ENCODE measurements at places on chromosomes 12 and 14.
A peak's percentile ranks its signal among the peaks of the same experiment; 100 is the strongest.

- DNase-seq: no peak
Observed at GRCh38 chr14:34222867-34223266, 239.2 kb downstream of the SPTSSA start.

GRCh38 chr14:73753887-73754795 lies 40.0 kb upstream of the PNMA1 start:
- DNase-seq: no peak

- DNase-seq: no peak
Observed at GRCh38 chr12:76781321-76781720, 17.4 kb downstream of the ZDHHC17 start.

GRCh38 chr14:38867561-38868150 lies 235.4 kb downstream of the SEC23A start:
- peak; percentile 7 for DNase-seq

DNA sequence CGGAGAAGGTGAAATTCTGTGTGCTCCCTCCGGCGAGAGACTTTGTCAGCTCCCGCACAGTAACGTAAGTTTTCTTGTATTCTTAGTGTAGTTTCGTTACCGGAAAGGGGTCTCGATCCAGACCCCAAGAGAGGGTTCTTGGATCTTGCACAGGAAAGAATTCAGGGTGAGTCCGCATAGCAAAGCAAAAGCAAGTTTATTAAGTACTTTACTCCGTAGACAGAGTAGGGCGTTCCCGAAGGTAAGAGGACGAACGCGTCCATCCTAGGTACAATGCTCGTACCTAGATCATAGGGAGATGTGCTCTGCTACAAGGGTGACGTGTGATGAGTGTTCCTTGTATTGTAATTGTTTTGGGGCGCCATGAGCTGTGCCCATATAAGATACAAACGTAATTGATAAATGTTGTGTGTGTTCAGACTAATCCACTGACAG lies 293 bp downstream of the IFI27L1 start:
- DNase-seq: no peak

DNA sequence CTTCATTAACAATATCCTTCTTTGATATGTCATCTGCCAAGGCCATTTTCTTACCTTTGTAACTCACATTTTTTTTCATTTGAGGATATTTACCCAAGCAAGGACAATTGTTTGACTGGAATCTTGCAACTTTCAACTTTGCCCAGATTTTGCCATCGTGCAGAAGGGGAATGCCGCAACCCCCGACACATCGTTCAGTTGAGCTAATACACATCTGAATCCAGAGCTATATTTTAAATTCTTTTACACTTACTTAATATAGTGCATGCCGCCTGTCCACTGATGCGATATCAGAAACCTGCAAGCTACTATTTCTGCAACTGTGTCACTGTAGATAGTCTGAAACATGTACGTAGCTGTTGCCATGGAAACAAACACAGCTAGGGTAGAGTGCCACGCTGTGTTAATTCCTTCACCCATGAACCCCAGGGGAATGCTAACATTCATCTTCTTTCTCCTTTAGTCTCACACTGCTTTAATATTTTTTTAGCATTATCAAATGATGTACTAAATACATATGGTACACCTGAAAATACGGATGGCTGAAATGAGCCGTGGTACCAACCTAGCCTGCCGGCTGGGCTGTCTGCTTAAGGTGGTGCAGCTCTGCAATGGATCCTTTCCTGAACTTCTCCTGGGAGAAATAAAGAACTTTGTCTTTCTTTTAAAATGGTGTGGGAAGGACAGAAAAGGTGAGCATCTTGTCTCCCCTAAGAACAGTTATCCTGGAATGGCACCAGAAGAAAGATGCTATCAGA lies 77.0 kb upstream of the FOXN3 start:
- no peak for DNase-seq

DNA sequence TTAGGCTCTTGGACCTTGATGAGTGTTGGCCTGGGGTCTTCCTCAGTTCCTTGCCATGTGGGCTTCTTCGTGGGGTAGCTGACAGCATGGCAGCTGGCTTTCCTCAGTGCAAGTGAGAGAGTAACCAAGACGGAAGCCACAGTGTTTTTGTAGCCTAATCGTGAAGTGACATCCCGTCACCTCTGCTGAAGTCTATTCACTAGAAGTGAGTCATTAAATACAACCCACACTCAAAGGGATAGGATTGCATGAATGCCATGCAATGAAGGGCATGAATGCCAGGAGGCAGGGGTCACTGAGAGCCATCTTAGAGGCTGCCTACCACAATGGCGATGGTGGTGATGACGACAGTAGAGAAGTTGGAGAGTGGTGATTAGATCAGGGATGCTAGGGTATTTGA lies 13.5 kb upstream of the ASIC1 start:
- DNase-seq: no peak

DNA sequence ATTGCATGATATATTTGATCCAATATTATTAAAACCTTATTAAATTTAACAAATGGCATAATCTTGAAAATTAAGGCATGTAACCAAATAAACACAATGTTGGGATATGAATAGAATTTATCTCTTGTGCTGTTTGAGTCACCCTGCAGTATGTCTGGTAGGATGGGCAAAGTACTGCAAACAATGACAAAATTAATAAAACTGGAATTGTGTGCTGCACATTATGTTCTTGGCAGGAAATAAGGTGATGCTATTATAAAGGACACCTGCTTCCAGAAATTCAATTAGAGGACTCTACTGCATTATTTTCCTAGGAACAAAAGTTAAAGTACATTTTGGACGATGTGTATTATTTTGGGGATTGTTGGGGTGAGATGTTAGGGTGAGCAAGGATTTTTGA lies 132.7 kb downstream of the PPFIA2 start:
- no peak for DNase-seq

- no peak for DNase-seq
Observed at GRCh38 chr12:79933532-79934264, 1.2 kb downstream of the PPP1R12A start.

DNA sequence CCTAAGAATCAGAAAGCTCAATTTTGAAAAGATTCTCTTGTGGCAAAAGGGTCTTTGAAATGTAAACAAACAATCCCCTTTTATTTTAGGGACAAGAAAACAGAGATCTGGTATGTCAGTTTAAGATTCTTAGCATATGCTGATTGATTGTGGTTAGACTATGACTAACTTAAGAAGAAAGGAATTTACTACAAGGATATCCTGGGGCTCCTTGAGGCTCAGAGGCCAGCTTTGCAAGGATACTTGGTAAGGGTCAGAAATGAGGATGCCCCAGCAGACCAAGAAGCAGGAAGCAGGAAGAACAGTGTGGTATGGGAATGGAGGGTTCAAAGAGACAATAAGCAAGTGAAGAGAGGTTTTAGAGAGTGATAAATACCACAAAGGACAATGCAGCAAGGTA lies 474.6 kb downstream of the ETNK1 start:
- DNase-seq: no peak

DNA sequence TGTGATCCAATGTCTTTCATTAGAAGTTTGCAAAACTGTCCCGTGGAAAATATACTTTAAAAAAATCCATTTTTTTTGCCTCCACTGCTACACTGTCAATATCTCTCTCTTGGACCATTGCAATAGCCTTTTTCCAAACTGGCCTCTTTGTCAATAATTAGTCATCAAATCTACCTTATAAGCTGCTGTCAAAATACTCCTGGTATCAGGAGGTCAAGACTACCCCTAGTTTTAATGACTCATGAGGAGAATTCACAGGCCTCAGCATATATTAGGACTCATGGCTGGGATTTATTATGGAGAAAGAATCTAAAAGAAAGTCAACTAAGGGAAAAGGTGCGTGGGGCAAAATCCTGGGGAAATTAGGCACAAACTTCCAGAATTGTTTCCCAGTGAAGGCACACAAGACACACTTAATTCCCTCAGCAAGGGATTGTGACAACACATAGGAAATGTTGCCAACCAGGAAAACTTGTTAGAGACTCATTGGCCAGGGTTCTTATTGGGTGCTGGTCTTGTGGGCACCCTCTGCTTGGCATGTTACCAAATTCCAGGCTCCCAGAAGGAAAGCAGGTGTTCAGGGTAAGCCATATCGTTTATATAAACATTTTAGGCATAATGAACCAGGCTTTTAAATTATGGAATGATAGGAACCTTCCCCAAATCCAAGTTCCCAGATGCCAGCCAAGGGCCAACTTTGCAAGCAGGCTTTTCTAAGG lies 56.1 kb downstream of the TMEM117 start:
- no peak for DNase-seq

DNA sequence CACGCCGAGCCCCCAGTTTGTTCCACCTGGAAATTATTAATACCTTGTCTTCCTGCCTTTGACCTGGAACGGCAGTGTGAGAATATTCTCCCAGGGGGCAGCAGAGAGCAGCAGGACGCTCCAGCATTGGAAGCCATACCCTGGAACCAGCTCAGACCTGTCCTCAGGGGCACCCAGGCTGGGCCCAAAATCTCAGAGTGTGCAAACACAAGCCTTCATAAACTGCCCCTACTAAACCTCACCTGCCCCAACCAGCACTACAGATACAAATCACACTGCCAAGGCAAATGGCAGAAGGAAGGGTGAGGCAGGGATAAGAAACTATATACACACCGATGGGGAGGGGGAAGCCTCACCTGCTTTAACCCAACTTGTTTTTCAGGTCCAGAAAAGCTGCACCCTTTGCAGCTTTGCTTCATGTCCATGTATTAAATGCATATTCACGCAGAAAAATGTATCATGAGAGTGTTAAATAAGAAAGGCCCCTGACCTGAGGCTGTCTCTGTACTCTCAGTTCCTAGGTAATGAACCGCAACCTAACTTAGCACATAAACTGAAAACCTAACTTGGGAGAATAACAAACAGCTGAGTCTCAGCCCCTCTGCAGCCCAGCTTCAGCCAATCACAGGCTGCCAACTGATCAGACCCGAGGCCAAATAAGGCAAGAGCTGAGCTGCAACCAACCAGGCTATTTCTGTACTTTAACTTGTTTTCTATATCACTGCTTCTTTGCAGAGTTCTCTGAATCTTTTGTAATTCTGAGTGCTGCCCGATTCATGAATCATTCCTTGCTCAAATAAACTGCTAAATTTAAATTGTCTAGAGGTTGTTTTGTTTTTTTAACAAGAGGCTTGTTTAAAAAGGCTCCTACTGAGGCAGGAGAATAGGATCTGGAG lies 130.1 kb downstream of the SPTSSA start:
- DNase-seq: peak; percentile 36

DNA sequence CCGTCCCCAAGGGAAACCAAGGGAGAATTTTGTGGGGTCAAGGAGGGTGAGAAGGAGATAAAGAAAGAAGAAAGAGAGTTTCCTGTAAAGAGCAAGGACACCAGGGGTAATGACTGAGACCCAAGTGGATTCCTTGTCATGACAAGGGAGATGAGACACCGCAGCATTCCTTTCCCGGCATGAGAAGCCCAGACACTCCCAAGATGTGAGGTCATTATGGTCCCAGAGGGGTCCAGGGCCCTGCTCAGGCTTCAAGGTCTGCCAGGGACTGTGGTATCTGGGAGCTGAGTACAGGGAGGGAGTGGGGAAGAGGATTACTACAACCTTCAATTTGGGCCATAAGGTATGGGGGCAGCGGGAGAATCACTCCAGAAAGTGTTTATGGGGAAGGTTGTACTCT lies 58.1 kb downstream of the SPTB start:
- DNase-seq: no peak

DNA sequence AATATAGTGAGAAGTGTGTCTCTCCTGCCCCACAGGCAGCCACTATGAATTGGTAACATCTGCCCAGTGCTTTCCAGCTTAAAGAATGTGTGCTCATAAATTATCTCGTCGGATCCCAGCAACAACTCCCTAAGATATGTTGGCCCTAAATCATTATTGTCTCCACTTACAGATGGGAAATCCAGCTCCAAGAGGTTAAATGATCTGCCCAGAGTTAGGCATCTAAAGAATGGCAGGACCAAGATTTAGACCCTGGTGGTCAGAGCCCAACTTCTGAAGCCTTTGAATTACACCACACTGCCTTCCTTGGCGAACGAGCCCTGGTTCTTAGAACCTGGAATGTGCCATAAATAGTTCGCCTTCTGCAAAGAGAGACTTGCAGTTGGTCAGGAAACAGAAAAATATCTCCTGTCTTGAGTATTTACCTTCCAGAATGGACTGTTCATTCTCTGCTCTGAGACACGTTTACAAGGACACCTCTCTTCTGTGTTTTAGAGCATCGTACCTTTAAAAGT lies 20.1 kb upstream of the PLEK2 start:
- no peak for DNase-seq

- no peak for DNase-seq
Observed at GRCh38 chr14:102592763-102593060, 263 bp downstream of the RCOR1 start.

DNA sequence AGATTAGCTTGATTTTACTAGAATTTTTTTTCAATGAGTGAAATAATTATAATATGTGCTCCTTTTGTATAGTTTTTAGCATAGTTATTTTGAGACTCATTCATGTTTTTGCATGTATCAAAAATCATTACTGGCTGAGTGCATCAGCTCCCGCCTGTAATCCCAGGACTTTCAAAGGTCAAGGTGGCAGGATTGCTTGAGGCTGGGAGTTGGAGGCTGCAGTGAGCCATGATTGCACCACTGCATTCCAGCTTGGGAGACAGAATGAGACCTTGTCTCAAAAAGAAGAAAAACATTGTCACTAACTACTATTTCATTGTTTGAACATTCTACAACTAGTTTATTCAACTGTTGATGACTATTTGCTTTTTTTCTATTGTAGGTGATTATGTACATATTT lies 802.7 kb downstream of the SLC16A7 start:
- DNase-seq: no peak

DNA sequence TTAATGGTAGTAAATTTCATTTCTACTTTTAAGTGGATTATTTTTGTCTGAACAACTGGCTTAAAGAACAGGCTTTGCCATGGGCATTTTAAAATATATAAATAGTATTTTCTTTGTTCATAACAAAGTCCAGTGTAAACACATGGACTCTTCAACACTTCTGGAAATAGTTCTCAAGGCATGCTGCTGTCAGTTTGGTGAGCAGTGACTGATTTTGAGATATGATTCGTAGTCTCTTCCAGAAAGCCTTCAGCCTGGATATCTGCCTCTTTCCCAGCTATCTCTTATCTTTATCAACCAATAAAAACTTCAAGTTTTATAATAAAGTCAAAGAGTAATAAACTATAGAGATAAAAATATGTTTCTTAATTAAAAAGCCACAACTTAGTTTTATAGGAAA lies 110.7 kb downstream of the NAV3 start:
- no peak for DNase-seq

DNA sequence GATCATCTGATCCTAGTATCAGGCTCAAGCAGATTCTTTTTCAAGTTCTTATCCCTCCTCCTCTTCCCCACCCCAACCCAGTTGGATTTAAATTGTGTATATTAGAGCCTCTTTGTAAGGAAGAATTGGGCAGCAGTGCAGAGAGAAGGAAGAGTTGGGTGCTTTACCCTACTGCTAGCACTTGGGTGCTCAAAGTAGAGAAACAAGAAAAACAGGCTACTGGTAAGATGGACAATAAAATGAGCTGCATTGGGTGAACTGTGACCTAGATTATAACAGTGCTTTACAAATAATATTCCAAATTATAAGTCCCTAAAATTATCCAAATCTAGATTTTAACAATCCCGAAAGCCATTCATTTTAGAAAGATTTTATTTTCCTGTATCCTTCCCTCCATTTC lies 363.4 kb upstream of the GARIN6 start:
- DNase-seq: no peak

GRCh38 chr12:26822026-26822425 lies 11.0 kb downstream of the ITPR2 start:
- DNase-seq: no peak

Measured in stimulated activated CD8-positive, alpha-beta memory T cell treated with anti-CD3 and anti-CD28 coated beads, Interleukin-2, amount 100 ng/mL, for 1 hour (primary cell).